ENCODE measurements at places on chromosomes 7 and 10.

DNA sequence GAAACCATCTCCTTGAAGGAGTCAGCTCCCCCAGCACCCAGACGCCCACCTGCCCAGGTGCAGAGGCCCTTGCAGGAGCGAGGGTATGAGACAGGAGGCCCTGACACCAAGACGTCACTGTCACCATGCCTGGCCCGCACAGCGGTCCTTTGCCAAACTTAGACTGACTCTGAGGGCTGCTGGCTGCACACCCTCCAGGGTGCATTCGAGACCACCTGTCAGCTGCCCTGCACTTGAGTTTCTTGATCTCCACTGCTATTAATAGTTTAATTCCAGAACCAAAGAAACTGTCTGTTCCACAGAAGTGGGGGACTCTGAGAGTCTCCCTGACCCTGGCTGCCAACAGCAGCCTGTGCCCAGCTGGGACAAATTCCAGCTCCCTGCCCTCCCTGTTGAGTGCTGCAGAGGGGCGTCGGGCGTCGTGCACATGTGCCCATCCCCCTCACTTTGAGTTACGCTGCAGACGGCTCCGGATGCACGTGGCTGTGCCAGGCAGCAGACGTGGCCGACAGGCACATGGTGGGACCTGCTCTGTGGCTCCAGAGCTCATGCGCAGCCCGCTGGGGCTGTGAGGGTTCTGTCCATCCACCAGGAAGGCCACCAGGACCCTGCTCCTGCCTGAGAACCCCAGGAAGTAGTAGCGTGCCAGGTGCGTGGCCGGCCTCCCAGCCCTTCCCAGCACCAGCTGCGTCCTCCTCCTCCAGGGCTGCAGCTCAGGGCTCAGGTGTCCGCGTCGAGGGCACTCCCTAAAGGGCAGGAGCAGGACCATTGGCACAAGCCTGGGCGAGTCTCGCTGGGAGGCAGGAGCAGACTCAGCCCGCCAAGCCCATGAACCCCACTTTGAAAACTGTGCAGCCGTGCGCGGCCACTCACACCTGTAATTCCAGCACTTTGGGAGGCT, 24.8 kb downstream of the ELFN1 start:
- no peak for DNase-seq

DNA sequence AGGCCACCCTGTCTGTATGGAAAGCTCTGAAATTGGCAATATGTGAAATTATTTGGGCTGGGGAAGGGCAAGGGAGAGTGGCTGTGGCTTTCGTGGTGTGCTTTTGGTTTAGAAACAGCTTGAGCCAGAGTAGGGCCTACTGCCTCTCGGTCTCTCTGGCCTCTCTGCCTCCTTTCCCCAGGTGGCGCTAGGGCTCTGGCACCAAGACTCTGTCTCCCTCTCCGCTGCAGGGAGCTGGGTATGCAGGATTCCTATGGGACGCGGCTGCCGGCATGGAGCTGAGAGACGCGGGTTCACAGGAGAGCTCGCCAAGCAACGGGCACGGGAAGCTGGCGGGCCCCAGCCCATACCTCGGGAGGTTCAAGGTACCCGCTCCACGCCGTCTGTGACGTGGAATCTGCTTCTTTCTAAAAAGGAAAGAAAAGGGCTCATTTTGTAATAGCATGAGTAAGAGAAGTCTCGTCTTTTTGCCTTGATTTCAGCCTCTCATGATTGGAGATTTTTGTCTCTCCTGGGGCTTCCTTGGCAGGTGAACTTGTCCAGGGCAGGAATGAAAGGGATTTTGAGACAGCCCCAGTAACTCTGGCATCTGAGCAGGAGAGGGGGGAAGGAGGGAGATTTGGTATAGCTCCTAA, 105.1 kb upstream of the ANLN start:
- DNase-seq, result no peak

GRCh38 chr10:16182144-16182543, 254.7 kb upstream of the PTER start:
- DNase-seq, result no peak

- no peak for DNase-seq
Observed at GRCh38 chr7:37118004-37118403, 330.7 kb downstream of the ELMO1 start.

GRCh38 chr10:107423903-107424302, 259.4 kb upstream of the SORCS1 start:
- no peak for DNase-seq

GRCh38 chr10:45151467-45152214, 150.9 kb downstream of the ZNF22 start:
- DNase-seq, result no peak

GRCh38 chr7:73719806-73720169, 319 bp upstream of the STX1A start:
- DNase-seq, result no peak

DNA sequence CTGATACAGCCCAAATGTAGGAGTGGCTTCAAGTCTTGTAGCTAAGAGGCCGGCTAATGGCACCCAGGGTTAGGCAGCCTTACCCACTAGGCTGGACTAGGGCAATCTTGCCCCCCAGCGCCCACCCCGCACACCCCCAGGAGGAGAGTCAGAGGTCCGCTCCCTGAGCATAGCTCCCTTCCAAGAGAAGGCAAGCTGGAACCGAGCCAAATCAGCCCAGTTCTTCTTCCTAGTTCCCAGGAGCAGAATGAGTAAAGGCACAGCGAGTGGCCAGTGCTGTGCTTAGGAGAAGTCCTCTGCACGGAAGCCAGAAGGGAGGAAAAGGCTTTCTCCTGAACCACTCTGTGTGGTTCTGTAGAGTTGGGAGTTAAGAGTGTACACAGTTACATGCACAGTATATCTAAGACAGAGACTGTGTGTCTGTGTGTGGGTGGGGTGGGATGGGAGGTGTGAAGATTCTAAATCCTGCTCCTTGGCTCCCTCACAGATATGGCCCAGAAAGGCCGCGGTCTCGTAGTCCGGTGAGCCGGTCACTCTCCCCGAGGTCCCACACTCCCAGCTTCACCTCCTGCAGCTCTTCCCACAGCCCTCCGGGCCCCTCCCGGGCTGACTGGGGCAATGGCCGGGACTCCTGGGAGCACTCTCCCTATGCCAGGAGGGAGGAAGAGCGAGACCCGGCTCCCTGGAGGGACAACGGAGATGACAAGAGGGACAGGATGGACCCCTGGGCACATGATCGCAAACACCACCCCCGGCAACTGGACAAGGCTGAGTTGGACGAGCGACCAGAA, 59.7 kb upstream of the PDCD4 start:
- DNase-seq, result no peak

GRCh38 chr7:47326220-47326619, 255.7 kb downstream of the TNS3 start:
- DNase-seq, result no peak

DNA sequence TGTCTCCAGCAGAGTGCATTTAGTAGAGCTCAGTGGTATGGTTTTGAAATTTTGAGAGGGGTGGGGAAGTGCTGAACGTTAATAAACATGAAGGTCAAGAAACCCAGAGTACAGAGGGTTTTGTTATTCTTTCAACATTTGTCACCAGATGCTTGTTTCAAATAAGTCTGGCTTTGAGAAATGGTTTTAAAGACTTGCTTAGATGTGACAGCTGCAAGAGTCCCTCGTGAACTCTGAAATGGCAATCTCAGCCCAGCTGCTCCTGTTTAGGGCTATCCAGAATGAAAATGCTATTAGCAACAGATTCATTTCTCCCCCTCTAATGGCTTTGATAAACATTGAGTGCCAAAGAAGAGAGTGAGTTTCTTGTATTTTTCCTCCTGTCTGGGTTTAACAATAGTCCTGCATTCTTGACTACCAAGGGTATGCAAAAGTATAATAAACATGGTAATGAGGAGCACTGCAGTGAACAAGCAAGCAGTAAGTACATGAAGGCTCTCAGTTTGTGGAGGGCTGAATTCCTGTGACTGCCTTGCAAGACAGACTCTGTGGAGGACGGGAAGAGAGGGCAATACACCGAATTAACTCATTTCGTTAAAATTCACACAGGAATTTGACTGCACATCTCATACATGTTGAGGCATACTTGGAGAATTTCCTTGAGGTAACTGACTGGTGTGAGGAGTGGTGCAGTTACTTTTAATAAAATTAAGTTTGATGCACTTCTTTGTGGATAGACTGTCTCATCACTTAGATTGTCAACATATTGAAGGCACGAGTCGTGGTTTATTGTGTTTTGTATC, 490.9 kb downstream of the REEP3 start:
- no peak for DNase-seq

DNA sequence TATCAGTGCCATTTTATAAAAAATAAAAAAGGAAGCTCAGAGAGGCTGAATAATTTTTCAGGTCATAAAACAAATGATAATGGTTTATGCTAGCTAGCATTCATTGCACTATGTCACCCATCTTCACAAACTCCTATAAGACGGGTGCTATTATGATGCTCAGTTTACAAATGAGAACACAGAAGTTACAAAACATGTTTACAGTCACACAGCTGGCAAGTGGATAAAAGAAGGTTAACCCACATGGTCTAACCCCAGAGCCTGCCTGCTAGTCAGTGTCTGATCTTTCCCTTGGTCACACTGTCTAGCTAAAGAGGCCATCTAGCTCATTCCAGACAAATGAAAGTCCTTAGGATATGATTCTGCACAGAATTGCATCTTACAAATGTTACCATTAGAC, 39.4 kb downstream of the SLC16A9 start:
- DNase-seq, result no peak

DNA sequence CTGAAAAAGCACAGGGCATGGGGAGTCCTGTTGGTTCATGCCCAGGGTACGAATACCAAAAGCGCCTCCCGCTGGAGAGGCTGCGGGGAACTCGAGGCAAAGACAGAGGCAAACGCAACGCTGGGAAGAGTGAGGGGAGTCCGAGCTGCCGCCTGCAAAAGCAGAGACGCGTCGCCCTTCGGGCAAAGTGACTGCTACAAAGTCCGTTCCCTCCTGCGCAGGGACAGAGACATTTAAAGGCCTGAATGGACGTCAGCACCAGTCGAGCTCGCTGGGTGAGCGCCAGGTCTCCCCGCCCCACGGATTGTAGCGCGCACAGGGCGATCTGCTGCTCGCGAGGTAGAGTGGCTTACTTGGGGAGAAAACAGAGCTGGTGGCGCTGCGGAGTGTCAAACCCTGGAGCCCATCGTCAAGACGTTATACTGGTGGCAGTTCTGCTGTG, 732.8 kb downstream of the ZWINT start:
- DNase-seq, result no peak

GRCh38 chr7:31421607-31422006, 81.1 kb upstream of the NEUROD6 start:
- DNase-seq, result no peak
